Coronary artery (tissue), 2 donors: ENCODE measurements at places on chromosomes 3 and 15.

DNA sequence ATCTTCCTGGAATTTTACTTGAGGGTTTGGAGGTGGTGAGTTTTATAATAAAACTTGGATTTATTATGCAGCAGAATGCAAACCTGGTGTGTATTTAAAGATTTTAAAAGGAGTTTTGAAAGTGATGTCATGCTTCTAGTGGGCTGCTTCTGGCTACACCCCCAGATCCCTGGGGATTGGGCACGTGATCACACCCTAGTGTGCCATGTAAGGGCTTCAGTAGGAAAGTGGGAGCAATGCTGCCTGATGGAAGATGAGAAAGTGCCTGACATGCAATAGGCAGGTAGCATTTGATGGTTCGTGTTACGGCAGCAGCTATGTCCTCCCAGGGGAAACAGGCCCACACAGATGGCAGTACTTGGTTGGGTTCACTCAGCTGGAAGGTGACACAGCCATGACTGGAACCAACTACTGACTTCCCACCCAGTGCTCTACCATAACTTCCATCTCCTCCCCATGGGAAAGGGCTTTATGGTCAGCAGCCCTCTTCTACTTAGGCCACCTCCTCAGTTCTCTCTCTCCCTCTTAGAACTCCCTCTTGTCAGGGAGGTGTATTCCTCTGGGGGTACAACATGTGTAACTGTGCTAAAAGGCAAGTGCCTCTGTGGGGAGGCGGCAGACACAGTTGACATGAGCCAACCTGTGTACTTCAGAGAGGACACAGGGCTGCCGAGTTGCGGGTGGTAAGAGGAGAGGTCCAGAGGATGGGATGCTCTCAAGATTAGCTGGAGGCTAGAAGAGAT, 5.6 kb downstream of the ITPKA start:
- no peak for DNase-seq

DNA sequence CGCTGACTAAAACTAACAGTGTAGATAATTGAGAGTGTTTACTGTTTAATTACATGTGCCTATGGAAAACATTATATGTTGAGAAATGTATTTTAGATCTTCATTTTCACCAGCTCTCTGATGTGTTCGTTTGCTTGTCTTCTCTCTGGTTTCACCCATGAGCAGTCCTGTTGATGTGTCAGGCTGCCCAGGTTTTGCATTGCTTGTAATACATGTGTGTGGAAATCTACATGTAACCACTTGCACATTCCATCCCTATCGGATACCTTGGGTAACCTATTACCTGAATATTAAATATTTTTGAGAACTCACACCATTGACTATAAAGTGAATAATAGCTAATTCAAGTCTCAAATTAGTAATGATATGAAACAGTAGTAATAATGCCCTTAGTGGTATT, 13.1 kb downstream of the PPP4R2 start:
- no peak for DNase-seq

DNA sequence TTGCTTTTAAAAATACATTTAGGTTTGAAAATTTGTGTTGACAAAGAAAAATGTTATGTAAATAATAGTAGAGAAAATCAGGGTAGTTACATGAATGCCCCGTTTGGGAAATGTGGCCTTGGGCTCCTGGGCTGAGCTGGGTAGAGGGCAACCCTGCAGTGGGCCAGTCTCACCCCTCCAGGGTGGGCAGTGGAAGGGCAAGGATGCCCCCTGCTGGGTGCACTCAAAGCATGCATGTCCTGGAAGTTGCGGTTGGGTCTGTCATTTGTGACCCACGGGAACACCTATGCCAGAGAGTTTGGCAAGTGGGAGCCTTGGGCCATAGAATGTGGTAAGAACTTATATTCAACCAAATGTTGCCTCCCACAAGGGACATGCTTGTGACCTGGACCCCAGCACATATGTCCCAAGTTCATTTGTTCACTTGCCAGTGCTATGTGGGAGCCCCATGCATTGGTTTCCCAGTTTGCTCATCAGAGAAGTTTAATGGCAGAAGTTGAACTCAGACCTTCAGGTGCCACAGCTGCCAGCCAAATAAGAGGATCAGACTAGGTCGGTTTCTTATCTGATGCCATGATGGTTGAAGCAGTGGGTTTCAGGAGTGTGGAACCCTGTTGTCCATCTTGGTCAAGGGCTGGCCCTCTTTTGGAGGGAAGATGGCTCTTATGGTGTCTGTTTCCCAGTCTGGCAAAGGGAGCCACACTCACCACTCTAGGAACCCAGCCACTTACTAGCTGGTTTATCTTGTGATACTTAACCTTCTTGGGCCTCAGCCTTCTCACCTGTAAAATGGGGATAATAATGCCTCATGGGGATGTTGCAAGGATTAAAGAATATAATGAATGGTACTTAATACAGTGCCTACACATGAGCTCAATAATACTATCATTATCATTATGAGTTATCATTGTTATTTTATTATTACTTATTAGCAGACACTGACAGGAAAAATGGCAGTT, 2.5 kb upstream of the PLCB2 start:
- no peak for DNase-seq

DNA sequence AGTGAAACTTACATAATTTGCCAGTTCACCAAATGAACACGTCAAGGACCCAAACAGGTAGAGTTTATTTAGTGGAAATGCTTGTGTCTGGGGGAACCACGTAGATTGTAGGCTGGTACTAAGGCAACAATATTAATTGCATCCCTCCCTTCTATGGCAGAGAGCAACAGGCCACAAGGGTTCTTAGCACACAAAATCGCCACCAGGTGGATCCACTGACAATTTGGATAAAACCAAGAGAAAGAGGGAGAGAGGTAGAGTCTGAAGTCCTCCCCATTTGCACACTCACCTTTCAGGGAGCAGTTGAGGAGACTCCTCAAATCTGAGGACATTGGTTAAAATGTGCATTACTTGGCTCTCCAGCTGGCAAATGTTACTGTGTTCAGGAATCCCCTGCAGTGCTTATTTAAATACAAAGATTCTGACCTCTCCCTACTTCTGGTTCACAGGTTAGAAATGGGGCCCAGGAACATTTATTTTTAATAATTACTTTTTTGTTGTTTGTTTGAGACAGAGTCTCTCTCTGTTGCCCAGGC, 181.0 kb upstream of the FEZF2 start:
- no peak for DNase-seq

DNA sequence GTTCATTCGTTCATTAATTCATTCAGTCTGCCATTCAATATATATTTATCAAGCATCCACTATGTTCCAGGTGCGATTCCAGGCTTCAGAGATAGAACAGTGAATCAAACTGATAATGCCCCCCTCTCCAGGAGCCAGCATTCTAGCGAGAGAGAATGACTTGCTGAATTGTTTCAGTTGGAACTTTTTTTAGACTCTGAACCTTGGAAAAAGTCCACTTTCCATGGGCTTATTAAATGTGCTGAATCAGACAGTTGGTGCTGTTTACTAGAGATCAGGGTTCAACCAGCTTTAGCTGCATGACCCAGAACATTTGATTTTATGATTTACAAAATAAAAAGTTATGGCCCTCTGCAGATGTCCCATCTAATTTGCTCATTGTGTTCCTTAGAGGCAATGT, 213.2 kb downstream of the THSD4 start:
- DNase-seq, result no peak

DNA sequence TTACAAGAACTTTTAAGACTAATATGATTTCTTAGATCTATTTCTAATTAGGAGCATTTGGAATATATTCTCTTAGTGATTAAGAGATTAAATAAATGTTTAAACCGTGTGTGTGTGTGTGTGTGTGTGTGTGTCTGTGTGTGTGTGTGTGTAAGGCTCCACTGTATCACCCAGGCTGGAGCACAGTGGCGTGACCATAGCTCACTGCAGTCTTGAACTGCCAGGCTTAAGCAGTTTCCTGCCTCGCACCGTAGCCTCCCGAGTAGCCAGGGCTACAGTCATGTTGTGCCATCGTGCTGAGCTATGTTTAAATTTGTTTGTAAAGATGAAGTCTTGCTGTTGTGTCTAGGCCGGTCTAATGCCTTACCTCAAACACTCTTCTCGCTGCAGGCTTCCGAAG, 109.4 kb downstream of the KLHL25 start:
- DNase-seq, result no peak

- no peak for DNase-seq
Observed at GRCh38 chr15:41703120-41703519, 42.9 kb downstream of the MGA start.

- DNase-seq, result no peak
Observed at GRCh38 chr15:78977591-78978347, 32.9 kb upstream of the CTSH start.

GRCh38 chr3:143763564-143764162, 84.6 kb downstream of the SLC9A9 start:
- no peak for DNase-seq

DNA sequence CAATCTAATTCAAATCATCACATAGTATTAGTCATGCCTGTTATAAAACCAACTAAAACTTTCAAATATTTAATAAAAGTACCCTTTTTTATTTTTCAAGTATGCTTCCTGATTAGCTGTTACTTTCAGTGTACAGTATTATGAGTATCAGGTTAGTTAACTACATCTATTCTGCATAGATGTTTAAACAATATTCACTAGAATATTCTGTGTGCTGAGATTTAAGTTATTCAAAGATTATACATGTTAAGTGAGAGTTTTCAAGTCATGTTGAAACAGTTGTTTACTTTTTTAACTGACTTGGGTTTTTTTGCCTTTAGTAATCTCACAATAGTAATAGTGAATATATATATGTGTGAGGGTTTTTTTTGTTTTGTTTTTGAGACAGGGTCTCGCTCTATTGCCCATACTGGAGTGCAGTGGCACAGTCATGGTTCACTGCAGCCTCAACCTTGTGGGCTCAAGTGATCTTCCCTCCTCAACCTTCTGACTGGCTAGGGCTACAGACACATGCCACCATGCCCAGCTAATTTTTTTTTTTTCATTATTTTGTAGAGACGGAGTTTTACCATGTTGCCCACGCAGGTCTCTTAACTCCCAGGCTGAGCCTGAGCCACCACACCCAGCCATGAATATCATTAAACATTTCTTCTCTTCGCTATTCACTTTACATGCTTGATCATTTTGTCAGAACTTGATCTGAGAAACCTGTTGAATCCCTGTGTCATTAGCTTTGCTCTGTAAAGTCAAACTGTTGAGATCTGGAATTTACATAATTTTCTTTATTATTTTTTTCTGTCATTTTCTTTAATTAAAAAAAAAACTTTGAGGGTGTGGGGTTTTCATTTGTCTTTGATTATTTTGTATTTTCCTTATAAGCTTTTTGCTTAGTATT, 286.2 kb upstream of the UBE2E1 start:
- DNase-seq, result no peak

GRCh38 chr15:100216182-100216581, 125.6 kb downstream of the ADAMTS17 start:
- DNase-seq, result no peak

GRCh38 chr3:9231471-9231870, 18.0 kb downstream of the SRGAP3 start:
- no peak for DNase-seq

- no peak for DNase-seq
Observed at GRCh38 chr15:69060041-69060481, 45.6 kb downstream of the NOX5 start.

DNA sequence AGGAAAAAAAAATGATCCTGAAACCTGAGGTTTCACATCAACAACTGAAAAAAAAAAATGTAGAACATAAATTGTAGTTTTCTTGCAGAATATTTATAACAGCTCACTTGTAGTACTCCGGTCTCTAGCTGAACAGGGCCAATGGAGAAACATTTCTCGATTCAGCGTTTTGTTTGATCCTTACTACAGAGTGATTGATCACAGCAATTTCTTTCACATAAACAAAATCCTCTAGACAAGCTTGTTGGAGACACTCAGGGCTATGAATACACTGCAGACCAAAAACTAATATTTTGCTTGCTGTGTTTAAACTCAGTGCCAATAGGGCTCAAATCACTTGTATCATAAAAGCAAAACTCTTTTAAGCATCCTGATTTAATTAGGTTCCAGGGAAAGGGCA, 127.0 kb upstream of the CNTN6 start:
- DNase-seq, result no peak

GRCh38 chr15:66765478-66766281, 63.6 kb downstream of the SMAD6 start:
- DNase-seq, result no peak

- no peak for DNase-seq
Observed at GRCh38 chr3:11650391-11650790, 6.7 kb upstream of the VGLL4 start.

GRCh38 chr3:127822682-127823425, 539 bp upstream of the MGLL start:
- peak; percentile 84 for DNase-seq

GRCh38 chr15:32953533-32953910, 235.7 kb downstream of the GREM1 start:
- no peak for DNase-seq

DNA sequence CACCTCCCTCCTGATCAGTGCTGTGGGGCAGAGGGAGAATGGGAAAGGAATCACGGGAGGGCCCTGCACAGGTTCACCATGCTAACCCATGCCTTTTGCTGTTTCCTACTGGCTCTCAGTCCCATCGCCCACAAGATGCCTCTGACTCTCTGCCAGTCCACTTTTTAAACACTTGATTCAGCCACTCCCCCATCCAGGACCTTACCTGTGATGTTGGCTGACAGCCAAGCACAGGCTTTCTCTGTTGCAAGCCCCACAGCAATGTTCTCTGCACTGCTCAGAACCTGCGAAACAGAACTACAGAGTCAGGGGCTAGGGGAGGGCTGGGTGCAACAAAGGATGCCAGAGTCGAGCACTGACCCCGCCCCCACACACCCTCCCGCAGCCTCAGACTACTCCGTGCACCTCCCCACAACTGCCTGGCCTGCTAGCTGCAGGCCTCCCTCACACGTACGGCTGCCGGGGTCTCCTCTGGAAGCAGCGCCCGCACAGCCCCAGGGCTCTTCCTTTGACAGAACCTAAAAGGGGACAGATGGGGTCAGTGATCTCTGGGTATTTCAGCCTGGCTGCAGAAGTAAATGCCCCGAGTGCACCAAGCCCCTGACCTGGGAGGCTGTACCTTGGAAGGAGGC, 9.1 kb downstream of the CDAN1 start:
- DNase-seq, result no peak

- DNase-seq, result no peak
Observed at GRCh38 chr3:73511571-73512525, 112.9 kb downstream of the PDZRN3 start.

DNA sequence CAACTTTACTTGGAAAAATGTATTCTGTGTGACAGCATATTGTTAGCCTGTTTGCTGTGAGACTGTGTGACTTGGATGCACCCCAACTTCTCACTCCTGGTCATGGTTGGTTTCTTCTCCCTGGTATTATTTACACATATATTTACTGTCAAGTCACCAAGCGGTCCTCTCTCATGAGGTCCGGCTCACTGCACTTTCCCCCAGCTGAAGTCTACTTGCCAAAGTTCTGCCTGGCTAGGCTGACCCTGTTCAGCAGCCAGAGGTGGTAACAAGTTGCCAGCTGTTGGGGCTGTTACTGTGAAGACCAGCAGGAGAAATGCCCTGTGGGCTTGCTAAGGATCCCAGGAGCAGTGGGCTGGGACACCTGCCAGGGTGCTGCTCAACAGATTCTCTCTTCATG, 337.5 kb downstream of the MFSD1 start:
- no peak for DNase-seq

- DNase-seq, result no peak
Observed at GRCh38 chr3:43012174-43012573, 33.1 kb downstream of the GASK1A start.
